ENCODE measurements at places on chromosomes 7 and 10.

GRCh38 chr7:16531707-16532106, 5.1 kb downstream of the LRRC72 start:
- DNase-seq, result no peak

DNA sequence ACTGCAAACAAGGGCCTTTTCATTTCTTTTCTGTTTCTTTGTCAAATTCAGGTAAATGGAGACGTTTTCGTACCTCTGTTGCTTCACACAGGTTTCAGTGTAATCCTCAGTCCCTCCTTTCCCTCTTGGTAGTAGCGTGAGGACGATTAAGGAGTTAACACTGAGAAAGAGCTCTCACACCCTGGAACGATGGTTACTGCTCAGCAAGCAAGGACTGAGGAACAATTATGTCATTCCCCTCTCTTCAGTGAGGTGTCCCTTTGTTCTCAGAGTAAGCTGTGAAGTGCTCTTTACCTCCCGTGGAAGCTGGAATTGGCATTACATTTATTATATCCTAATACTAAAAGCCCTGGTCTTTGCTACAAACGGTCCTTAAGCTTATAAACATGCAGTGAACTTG, 95.9 kb downstream of the FANK1 start:
- DNase-seq, result no peak

DNA sequence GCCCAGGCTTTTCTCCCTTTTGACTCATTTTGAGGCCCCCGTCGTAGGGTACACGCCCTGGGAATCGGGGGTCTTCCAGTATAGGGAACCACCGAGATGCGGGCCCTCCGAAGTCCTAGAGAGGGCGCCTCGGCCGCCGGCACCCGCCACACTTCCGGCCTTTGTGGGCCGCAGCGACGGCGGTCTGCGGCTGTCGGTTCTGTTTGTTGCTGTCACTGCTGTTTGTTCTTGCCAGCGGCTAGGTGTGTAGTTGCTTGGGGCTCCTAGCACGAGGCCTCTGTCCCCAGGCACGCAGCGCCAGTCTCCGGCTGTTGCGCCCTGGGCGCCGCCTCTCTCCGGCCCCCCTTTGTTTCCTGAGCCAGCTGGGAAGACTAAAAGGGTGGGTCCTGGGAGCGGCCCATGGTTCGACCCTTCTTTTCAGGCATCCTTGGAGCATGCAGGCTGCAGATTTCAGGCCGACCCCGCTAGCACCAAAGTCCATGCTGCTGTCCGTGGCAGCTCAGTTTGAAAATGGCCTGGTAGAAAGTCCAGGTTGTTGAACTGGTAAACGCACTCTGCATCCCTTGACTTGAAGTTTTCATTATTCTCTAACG, 17.8 kb upstream of the ZKSCAN1 start:
- DNase-seq, result peak; percentile 67

- DNase-seq, result no peak
These were observed 716.1 kb downstream of the PHTF2 start for GRCh38 chr7:78514634-78515033.

DNA sequence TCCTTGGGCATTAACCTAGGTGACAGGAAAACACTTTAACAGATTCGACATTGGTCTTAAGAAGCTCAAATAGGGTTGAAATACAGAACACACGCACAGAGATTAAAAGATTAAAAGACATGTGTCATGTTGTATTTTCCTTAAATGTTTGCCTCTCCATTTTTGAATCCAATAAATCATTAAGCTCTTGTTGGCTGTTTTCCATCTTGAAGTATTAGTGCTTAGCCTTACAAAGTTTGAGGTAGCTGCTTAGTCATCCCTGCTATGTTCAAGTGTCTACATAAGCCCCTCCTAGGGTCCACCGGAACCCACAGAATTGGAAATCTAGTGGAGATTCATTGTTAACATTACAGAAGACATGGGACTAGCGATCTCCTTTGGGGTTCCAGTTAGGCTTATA, 12.7 kb upstream of the GJD4 start:
- DNase-seq, result no peak

- peak; percentile 64 for DNase-seq
These were observed 74.4 kb upstream of the PAX2 start for GRCh38 chr10:100670828-100671479.

DNA sequence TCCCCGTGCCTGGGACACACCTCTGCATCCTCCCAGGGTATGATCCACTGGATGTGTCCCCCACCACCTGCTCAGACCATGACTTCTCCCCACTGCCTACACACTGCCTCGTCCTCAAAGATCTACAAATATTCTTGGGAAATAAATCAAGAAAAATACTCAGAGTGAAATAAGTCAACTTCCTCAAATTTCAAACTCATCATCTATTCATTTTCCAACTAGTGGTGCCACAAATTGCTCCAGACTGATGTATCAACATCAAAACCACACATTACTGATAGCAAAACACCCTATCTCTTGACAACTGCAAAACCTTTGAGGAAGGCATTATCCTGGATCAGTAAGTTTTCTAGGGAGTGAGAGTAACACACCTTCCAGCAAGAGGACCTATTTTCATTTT, 87.7 kb downstream of the GRB10 start:
- no peak for DNase-seq

- DNase-seq, result no peak
These were observed 128.0 kb downstream of the NRCAM start for GRCh38 chr7:108328174-108328651.

- DNase-seq, result no peak
These were observed 1.8 kb downstream of the ADRA2A start for GRCh38 chr10:111078505-111079185.
